Nephron progenitor cell (in vitro differentiated cells): ENCODE measurements at places on chromosomes 6 and 20.

- DNase-seq: peak; percentile 13
Observed at GRCh38 chr6:38773338-38773737, 58.2 kb downstream of the DNAH8 start.

DNA sequence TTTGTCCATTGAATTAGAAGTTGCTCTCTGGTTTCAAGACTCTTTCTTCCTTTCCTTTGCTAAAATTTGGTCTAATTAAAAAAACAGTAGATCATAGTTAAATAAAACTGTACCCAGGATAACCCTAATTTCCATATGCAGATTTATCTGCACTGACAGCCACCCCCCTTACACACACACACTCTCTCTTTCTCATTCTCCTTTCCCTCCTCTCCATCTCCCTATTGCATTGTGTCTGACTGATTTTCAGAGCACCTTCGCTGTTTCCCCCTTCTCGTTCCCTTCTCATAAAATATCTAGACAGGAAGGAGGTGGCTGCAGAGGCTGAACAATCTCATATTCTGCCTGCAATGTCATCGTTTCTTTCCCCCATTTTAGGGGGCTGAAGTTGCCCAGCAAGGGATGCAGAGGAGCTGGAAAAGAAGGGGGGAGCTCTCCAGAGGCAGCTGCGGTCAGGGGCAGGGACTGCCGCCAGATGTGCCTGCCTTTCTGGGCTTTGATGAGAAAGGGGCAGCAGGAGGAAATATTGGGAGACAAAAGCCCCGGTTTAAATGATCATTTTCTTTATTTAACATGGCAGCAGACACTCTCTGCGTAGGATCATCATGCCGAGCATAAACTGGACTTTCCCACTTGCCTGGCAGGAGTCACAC is 22.5 kb upstream of the MMS22L start:
- no peak for DNase-seq

GRCh38 chr6:4487538-4487937 is 288.7 kb upstream of the CDYL start:
- no peak for DNase-seq

- no peak for DNase-seq
Observed at GRCh38 chr6:155274533-155274932, 10.7 kb downstream of the CLDN20 start.
